NCI-H1694 treated with DMSO at 0.1 percent for 48 hours (cell line): ENCODE measurements at places on chromosomes 6 and 20.

DNA sequence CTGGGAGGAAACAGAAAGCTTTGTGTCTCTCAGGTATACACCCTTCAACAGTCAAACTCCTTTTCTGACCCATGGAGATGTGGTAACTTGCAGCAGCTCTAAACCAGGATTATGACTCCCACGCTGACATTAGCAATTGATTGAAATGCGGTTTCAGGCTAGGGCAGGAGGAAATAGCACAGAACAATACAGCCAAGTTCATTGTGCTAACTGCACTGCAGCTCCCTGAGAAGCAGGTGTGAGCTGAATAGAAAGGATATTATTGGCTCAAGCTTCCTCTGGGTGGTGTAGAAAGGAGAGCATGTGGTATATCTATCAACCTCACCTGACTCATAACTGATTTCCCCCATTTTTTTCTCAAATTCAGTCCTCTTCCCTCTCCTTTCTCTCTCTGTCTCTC is 612.3 kb upstream of the BTBD3 start:
- no peak for DNase-seq

DNA sequence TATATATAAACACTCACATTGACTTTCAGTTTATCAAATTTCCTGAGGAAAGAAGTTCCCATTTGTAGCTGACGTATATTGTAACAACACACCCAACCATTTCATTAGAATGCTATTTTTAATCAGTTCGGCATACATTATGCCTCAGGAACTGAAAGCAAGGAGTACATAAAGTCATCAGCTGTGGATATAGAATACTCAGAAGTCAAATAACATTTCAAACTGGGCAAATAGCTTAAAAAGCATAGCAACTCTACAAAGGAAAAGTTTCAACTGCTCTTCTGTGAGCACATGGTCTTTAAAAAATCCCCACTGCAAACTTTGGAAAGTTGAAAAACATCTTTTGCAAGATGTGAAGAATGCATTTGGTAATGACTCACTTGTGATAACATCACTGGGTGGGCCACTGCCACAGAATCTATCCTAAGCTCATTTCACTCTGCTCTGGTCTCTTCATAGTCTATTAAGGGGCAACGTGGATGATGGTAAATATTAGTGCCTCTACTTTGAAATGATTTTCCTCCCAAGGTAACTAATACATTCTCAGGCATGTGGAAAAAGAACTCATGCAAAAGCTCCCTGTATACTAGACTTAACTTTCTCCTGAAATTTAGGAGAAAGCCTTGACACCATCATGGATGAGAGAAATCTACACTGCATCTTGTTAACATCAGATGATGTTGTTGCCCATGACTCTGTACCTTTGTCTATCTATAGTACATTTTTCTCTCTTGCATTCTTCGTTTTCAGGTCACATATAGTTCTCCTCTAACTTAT is 49.2 kb downstream of the FYN start:
- no peak for DNase-seq

- DNase-seq = no peak
These were observed 127.5 kb downstream of the EYA4 start for GRCh38 chr6:133368664-133369063.

GRCh38 chr6:84643778-84644177 is 120.6 kb downstream of the TBX18 start:
- no peak for DNase-seq

DNA sequence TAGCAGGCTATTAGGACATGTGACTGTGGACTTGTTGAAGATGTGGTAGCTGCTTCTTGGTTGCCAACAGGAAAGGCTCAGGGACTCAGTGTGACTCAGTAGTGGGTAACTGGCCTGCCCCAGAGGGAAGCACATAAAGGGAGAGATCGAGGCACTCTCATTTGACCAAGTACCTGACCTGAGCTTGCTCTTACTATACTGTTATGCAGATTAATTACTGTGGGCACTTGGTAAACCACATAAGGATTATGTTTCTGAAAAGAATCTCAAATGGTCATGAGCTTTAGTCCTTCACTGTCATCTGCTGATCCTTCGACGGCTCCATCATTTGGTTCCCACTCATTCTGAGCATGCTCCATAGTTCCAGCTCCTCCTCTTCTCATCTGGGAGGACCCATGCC is 48.2 kb upstream of the RPL7L1 start:
- no peak for DNase-seq

GRCh38 chr6:157222201-157222981 is 100.9 kb downstream of the TMEM242 start:
- no peak for DNase-seq

DNA sequence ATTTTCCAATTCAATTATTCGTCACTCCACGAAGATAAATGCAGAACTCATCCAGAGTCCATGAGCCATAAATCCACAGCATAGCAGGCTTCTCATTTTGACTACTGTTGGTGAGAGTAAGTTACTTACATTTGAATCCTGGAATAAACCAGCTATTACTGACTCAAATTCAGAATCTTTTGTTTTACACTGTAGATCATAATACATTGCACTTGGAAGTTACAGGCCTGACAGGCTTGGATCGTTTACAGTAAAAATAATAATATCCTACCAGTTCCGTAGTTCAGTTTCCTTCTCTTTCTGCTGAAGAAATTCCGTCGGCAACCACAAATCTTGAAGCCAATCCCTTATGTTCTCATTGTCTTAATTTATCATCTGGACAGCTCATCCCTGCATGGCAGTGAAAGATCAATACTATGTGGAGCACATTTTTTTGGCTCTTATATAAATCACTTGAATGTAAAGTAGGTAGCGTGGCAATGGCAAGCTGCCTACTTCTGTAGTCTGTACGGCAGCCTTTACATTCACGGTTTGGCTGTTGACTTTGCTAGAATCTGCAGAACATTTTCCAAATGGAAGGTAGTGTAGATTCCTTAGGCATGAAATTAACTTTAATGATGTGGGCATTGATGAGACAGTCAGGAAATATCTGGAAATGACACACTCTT is 142.9 kb downstream of the WDR27 start:
- DNase-seq = no peak

DNA sequence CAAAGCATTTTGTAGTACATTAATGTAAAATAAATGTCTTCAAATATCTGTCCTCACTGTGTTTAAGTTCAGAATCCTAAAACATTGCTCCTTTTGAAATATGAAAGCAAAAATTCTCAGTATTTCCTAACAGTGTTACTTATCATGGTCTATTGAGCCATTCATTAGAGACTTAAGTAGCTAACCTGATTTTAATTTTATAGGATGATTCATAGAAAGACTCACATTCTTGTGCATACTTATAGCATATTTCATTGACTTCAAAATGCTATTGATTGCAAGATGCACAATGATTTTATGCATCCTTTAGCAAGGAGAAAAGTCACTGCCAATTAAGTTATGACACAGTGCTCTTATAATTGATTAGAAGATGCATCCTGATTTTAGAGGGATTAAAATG is 85.7 kb downstream of the HIVEP1 start:
- DNase-seq = no peak

GRCh38 chr6:118467181-118467580 is 80.9 kb upstream of the PLN start:
- DNase-seq = no peak
